Ascending aorta (tissue), 2 donors: ENCODE measurements at places on chromosomes 5 and 9.

- no peaks in the 10 kb centered on the region for H3K27me3 ChIP-seq
- no peaks in the 10 kb centered on the region for H3K36me3 ChIP-seq
- no peak for DNase-seq
- H3K27ac ChIP-seq, result no peak overlapping the region
Observed at GRCh38 chr9:107557236-107557990, 67.8 kb upstream of the KLF4 start.

DNA sequence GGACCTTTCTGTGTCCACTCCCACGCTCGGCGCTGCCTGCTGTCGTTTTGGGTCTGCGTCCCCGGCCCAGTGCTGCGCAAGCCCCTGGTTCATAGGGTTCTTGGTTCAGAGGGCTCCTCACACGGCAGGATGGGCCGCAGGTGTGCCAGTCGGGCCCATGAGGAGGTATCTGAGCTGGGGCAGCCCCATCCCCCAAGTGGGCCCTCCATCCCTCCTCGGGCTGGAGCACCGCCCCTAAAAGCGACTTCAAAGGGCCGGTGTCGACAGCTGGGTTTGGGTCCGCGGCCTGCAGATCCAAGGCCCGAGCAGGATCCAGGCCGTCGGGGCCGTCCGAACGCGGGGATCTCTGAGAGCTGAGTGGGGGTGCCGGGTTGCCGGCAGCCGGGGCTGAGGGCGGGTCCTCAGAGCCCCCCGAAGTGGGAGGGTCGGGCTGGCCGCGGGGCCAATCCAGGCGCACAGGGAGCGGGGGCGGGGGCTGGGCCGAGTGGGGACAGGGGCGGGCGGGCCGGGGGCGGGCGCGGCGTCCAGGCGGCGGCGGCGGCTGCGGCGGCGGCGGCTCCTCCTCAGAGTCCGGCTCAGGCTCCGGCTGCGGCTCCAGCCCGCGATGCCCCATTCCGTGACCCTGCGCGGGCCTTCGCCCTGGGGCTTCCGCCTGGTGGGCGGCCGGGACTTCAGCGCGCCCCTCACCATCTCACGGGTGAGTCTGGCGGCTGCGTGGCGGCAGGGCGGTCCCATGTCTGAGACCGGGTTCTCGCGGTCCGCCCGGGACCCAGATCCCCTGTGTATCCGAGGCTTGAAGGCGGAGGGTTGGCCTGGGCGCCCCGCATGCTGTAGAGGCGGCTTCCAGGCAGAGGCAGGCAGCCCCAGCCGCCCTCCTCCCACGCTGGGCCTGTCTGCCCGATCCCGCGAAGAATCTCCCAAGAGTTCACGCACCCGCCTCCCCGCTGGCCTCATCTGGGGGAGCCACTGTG, at the start of gene PDLIM4:
Gene PDLIM4, plus strand, starts transcription at position 566 of the 971 bp plus-strand sequence. Its CDS starts 39 bp downstream, at position 605.
- peaks cover 55% of the 10 kb centered on the region for H3K4me1 ChIP-seq
- H3K36me3 ChIP-seq, result no peaks in the 10 kb centered on the region
- no peak for DNase-seq

- peak overlapping the region; percentile 82 for H3K27ac ChIP-seq
- H3K4me3 ChIP-seq, result no peak overlapping the region
- DNase-seq, result no peak
- peaks cover 15% of the 10 kb centered on the region for H3K4me1 ChIP-seq
- H3K27me3 ChIP-seq, result no peaks in the 10 kb centered on the region
Observed at GRCh38 chr9:127534931-127535330, 77.1 kb upstream of the STXBP1 start.

- H3K36me3 ChIP-seq, result no peaks in the 10 kb centered on the region
- no peaks in the 10 kb centered on the region for H3K27me3 ChIP-seq
- no peaks in the 10 kb centered on the region for H3K4me1 ChIP-seq
- H3K27ac ChIP-seq, result no peak overlapping the region
Observed at GRCh38 chr5:160702311-160702803, 149.7 kb downstream of the ATP10B start.

DNA sequence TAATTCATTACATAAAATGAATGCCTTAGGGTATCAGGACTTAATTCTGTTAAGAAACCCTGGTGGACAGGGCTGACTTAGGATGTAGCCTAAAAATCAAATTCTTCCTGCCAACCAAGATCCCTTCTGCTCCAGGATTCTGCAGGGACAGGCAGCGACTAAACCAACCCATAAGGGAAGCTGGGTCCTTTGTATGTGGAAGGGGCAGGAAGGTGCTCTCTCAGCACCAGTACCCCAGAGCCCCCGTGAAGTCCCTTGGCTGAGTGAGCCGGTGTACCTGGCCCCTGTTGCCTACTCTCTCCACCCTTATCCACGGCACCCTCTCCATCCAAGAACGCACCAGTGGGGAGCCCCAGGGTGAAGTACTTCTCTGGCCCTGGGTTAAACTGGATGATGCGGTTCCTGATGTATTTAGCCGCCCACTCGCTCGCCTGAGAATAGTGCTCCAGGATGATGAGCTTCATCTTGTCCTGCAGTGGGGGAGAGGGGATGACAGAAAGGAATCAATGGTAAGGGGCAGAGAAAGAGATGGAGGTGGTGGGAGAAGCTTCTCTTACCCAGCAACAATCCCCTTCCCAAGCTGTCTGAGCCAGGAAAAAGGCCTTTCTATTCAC, 1.1 kb downstream of the GNPDA1 start:
- no peaks in the 10 kb centered on the region for H3K27me3 ChIP-seq
- H3K4me3 ChIP-seq, result peak overlapping the region; percentile 92
- no peaks in the 10 kb centered on the region for H3K36me3 ChIP-seq
- DNase-seq, result no peak
- H3K27ac ChIP-seq, result peak overlapping the region; percentile 83

DNA sequence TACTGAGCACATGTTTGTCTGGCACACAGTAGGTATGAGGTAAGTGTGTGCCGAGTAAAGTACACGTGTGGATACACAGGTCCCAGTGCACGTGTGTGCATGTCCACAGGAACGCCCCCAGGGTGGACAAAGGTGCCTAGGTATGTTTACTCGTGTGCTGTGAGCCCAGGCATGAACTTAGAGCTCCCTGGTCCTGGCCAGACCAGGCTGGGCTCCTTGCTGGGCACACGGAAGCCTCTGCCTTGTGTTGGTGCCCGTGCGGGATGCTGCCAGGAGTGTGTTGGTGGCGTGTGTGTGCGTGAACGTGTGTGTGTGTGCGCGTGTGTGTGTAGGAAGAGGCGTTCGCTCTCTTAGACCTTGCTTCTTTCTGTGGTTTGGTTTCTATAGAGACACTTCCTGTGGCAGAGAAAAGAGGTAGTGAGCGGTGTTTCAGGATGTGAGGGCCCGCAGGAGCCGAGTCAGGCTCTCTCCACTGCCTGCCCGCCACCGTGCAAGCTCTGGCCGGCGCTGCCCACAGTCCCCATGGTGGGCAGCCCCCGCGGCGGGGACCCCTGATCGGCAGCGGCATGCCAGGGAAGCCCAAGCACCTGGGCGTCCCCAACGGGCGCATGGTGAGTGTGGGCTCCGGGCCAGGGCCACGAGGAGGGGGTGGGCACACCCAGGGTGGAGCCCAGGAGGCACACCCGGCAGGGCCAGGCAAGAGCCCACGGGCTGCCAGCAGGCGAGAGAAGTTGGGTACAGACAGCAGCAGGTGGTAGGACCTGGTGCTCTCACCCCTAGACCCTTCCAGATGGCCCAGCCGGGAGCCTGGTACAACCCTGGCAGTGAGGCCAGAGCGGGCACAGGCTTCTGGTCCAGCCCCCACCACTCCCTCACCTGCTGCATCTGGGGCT, at the start of gene RGS14:
Gene RGS14, plus strand, starts transcription at position 466 of the 893 bp plus-strand sequence. Its CDS starts 101 bp downstream, at position 567.
- H3K36me3 ChIP-seq, result no peaks in the 10 kb centered on the region
- no peaks in the 10 kb centered on the region for H3K27me3 ChIP-seq
- no peaks in the 10 kb centered on the region for H3K4me1 ChIP-seq
- no peak within 1 kb of the TSS for H3K27ac ChIP-seq
- H3K4me3 ChIP-seq, result no peak within 1 kb of the TSS

DNA sequence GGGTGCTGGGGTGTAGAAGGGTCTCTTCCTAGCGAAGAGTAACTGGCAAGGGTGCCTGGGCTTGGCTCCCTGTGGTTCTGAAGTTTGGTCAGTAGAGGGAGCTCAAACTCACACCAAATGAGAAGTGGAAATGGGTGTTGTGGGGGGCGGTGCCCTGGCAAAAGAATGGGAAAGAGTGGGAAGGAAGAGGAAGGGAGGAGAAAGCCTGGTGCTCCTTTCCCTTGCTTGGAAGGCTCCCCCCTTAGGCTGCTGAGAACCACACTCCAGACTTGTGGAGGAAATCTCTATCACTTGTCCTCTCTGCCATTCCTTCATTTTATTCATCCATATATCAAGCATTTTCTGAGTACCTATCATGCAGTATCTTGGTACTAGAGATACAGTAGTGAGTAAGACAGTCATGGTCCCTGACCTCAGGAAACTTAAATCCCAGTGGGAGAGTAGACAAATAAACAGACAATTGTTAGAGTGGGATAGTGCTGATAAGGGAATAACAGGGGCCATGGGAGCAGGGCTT, 13.0 kb downstream of the SLC4A9 start:
- H3K36me3 ChIP-seq, result no peaks in the 10 kb centered on the region
- DNase-seq, result peak; percentile 85
- H3K4me1 ChIP-seq, result no peaks in the 10 kb centered on the region
- no peak overlapping the region for H3K4me3 ChIP-seq

DNA sequence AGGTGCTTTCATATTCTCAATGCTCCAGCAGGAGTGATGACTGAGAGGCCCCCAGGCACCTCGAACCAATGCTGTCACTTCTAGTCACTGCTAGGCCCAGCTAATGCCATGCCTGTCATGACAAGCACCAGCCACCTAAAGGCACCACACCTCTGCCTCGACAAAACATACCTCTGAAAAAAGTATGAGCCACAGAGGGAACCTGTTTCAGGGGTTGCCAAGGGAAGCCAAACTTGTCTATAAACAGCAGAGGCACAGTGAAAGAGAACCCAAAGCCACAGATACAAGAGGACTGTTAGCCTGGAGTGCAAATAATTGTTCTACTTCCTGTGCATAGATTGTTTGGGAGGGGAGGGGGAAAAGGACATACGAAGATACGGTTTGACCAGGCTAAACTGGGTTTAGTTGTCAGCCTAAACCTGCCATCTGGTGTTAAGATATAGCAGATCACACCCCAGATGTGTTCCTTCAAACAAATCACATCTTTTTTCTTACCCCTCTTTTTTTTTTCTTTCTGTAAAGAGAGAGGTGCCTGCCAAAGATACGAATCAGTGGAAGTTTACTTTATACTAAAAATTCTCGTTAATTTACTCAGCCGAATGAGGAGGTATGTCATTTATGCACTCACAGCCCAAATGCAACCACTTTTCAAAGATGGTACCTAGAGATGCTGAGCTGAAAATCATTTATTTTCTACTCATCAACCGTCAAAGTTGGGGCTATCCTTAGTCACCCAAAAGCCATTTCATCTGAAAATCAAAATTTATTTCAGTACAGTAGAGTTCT, 45.7 kb downstream of the BNC2 start:
- no peak overlapping the region for H3K4me3 ChIP-seq
- H3K36me3 ChIP-seq, result no peaks in the 10 kb centered on the region
- H3K4me1 ChIP-seq, result no peaks in the 10 kb centered on the region
- no peak overlapping the region for H3K27ac ChIP-seq
- H3K27me3 ChIP-seq, result no peaks in the 10 kb centered on the region

DNA sequence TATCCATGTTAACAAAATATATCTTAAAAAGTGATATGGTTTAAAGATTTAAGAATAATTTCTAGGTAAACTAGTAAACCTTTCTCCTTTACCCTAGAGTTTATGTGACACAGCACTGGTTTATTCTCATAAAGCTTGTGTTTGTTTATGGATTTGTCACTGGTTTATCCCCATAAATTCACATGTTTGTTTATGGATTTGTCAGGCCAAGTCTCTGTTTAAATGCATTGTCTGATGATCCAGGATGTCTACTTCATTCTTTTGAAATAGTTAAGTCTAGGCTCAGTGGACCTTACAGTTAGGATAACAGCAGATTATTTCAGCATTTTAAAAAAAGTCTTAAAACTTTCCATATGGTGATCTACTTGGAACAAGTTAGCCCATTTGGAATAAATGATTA, 334.0 kb downstream of the ARRDC3 start:
- H3K27me3 ChIP-seq, result no peaks in the 10 kb centered on the region
- no peak overlapping the region for H3K27ac ChIP-seq
- no peak overlapping the region for H3K4me3 ChIP-seq
- DNase-seq, result no peak

DNA sequence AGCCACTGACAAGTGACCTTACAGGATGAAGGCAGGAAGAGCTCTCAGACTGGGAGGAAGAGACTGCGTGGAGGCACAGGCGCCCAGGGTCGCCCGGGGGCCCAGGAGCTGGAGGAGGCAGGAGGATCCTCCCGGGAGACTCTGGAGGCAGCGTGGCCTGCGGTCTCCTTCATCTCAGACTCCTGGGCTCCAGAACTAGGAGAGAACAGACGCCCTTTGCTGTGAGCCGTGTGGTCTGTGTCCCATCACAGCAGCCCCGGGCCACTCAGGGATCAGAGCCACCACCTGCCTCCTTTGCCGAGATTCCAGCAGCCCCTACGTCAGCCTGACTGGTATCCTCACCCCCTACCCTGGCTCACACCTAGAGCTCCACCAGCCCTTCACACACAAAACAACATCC, 45.2 kb downstream of the SLC12A7 start:
- no peaks in the 10 kb centered on the region for H3K4me1 ChIP-seq
- no peak overlapping the region for H3K27ac ChIP-seq
- peaks cover 8% of the 10 kb centered on the region for H3K36me3 ChIP-seq
- H3K4me3 ChIP-seq, result no peak overlapping the region

DNA sequence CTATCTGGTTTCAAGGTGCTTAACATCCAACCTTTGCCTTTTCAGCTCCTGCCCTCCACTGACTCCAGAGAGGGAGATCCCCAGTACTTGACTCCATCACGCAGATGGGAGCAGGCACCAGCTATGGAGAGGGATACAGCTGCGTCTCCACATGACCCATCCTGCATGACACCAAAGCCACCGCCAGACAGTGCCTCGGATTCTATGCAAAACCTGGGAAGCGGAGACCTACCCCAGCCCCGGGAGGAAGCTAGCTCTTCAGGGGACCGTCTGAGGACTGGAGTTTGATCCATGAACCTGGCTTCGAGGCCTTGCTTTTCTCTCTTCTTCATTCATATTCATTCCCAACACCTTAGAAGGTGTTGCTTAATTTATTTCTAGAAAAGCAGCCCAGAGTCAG, 24.8 kb downstream of the HRH2 start:
- H3K4me3 ChIP-seq, result no peak overlapping the region
- no peaks in the 10 kb centered on the region for H3K36me3 ChIP-seq
- H3K4me1 ChIP-seq, result peaks cover 10% of the 10 kb centered on the region
- H3K27me3 ChIP-seq, result no peaks in the 10 kb centered on the region

- no peaks in the 10 kb centered on the region for H3K4me1 ChIP-seq
- H3K4me3 ChIP-seq, result no peak overlapping the region
- no peaks in the 10 kb centered on the region for H3K27me3 ChIP-seq
- no peak for DNase-seq
- H3K27ac ChIP-seq, result no peak overlapping the region
Observed at GRCh38 chr9:99294850-99295461, 72.9 kb downstream of the SEC61B start.
